DMS79 (cell line): ENCODE measurements at places on chromosomes 7 and 10.

DNA sequence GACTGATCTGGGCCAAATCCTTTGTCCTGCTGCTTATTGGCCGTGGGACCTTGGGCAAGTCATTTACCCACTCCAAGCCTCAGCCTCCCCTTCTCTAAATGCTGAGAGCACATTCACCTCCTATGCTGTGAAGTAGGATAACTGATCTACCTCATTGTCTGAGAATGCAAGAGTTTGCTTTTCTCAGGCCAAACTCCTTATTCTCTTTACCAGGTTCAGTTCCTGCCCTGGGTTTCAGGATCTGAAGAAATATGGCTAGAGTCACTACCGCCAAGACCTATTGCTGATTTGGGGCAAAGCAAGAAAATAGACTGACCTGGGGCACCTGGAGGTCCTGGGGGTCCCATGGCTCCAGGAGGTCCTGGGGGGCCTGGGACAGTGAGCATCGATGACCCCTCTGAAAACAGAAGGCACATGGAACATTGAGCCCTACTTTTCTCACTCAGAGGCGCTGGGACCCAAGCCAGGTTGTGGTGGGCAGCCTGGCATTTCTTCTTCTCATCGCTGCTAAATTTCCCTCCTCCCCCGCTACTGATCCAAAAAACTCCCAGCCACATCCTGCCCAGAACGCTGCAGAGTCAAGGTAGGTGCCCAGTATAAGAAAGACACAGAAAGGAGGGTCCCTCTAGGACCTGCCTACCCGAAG, 42.4 kb downstream of the COL17A1 start:
- DNase-seq: no peak

GRCh38 chr10:132602614-132603013, 65.0 kb downstream of the INPP5A start:
- DNase-seq: no peak

DNA sequence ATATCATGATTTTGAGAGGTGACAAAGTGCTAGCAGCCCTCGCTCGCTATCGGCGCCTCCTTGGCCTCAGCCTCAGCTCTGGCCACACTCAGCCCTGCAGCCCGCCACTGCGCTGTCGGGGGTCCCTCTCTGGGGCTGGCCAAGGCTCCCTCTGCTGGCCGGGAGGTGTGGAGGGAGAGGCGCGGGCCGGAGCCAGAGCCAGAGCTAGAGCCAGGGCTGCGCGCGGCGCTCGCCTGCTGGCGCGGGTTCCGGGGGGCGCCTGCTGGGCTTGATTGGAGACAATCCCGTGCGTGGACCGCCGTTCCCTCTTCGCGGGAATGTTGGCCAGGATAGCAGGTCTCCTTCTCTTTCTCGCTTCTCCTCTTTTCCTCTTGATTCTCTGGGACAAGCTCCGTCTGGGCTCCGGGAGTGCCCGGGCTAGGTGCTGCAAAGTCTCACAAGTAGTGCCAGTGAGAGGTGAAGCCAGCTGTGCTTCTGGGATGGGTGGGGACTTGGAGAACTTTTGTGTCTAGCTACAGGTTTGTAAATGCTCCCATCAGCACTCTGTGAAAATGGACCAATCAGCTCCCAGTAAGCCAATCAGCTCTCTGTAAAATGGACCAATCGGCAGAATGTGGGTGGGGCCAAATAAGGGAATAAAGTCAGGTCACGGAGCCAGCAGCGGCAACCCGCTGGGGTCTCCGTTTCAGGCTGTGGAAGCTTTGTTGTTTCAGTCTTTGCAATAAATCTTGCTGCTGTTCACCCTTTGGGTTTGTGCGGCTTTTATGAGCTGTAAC, 43.4 kb upstream of the ELMO1 start:
- no peak for DNase-seq

- no peak for DNase-seq
These were observed 22.0 kb downstream of the ZSCAN25 start for GRCh38 chr7:99638731-99639130.

DNA sequence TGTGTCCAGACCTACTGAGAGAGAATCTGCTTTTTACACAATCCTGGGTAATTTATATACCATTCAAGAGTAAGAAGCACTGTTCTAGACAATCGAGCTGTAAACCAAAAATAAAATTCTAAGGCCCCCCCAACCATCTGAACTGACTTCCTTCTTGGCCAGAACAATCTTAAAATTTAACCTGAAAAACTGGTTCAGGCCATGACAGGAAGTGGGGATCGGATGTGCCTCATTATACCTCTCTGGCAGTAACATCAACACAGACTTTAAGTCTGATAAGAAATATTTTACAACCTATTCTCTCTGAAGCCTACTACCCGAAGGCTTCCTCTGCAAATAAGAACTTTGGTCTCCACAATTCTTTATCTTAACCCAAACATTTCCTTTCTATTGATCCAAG, 75.2 kb upstream of the KIF5B start:
- DNase-seq: no peak

- DNase-seq: peak; percentile 94
These were observed 41.4 kb downstream of the SYPL1 start for GRCh38 chr7:106070567-106071254.

DNA sequence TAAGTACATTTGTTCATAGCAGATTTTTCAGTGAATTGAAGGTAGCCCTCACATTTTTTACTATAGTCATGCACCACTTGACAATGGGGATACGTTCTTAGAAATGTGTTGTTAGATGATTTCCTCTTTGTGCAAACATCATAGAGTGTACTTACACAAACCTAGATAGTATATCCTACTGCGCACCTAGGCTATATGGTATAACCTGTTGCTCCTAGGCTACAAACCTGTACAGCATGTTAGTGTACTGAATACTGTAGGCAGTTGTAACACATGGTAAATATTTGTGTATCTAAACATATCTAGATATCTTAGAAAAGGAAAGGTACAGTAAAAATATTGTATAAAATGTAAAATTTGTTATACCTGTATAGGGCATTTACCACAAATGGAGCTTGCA, 41.2 kb downstream of the TAX1BP1 start:
- no peak for DNase-seq

DNA sequence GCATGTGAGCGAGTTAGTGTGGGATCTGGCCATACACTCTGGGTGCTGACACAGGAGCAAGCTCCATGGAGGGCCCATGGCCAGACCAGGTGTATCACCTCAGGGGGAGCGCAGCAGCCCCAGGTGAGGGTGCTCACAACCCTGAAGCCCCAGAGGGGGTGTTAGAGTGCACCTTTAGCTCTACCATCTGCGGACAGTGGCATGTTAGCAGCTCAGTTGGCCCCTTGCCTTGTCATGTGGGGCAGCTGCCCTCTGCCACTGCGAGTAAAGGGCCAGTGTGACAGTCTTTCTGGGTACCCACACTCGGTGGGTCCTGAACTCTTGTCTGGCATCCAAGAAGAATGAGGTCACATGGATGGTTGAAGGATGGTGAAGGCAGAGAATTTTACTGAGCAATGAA, 600.2 kb downstream of the SORCS3 start:
- no peak for DNase-seq

- no peak for DNase-seq
These were observed 382 bp upstream of the ARMS2 start for GRCh38 chr10:122454071-122454470.

DNA sequence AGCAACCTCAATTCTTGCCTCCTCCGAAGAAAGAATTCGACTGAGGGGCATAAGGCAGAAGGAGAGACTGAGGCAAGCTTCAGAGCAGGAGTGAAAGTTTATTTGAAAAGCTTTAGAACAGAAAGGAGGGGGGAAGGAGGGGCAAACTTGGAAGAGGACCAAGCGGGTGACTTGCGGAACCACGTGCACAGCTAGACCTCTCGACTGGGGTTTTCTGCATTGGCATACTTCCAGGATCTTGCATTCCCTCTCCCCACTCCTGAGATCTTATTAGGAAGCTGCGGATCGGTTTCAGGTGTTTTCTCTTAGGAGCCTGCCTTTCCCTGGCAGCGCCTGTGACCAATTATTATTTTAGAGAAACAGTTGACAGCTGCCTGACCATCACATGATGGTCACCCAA, 20.3 kb upstream of the CPXM2 start:
- DNase-seq: peak; percentile 46

- DNase-seq: no peak
These were observed 54.1 kb upstream of the MKRN1 start for GRCh38 chr7:140533394-140533872.
